NCI-H2029 (cell line): ENCODE measurements at places on chromosomes 12 and 14.

DNA sequence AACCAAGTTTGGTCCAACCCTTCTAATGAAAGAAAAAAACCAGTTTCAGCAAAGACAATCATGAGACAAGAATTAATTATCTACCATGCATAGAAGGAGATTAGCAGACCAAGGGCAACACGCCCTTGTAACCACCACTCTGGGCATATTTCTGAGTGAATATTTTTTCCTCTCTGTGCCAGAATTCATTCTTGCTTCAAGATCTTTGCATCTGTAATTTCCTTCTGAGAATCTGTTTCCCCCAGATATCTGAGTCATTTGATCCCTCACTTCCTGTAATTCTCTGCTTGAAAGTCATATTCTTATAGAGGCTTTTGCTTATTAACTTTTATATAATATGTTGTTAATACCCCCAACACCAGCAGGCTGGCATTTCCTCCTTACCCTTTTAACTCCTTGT, 243.7 kb downstream of the SLC16A7 start:
- no peak for DNase-seq

GRCh38 chr12:49352351-49352750, 5.7 kb downstream of the DNAJC22 start:
- DNase-seq, result no peak

DNA sequence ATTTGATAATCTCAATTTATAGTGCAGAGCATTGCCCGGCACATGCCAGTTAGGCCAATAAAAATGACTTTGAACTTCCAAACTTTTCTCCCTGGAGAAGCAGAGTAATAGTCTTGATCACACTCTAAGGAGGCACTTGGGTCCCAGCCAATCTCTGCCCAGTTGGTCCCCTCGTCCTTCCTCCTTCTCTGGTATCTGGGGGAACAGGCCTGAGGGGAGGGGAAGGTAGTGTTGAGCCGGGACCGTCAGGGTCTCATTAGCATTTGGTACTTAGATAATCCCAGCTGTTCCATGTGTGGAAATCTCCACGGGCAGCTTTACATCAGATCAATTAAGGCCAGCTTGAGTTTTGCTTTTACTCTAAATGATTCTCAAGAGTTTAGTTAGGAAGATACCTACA, 70.1 kb downstream of the ZNF641 start:
- no peak for DNase-seq

- DNase-seq, result no peak
These were observed 290.8 kb upstream of the NOVA1 start for GRCh38 chr14:26888592-26888991.

GRCh38 chr12:47343684-47344567, 264.2 kb upstream of the AMIGO2 start:
- DNase-seq, result no peak

DNA sequence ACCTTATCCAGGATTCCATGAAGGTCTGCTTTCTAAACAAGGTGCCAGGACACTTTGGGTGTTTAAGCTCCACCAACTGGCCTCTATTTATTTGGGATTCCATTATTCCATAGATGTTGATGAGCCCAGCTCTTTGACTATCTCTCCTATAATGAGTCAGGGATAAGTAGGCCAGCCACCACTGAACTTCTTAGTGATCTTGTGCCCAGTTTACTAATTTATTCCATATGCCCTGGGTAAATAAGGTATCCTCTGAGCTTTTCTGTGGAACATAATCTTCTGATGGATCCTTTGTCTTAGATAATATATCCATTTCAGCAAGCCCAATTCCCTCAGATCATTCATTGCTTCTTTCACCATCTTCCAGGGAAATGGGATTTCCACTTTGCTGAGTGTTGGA, 535.0 kb downstream of the FOXG1 start:
- DNase-seq, result no peak

DNA sequence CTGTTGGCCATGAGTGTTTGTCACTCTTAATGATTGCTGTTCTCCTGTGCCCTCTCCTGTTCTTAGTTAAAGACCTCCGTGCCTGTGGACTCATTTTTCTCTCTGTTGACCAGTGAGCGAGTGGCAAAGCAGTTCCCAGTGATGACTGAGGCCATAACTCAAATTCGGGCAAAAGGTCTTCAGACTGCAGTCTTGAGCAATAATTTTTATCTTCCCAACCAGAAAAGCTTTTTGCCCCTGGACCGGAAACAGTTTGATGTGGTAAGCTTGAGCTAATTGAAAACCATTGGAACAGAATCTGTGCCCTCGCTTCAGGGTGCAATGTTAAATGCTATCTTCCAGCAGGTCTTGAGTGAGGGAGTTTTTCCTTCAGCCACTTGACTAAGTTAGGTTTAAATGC, 19.8 kb downstream of the ACAD10 start:
- no peak for DNase-seq

- no peak for DNase-seq
These were observed 192.6 kb downstream of the SLC6A15 start for GRCh38 chr12:84719997-84720396.

DNA sequence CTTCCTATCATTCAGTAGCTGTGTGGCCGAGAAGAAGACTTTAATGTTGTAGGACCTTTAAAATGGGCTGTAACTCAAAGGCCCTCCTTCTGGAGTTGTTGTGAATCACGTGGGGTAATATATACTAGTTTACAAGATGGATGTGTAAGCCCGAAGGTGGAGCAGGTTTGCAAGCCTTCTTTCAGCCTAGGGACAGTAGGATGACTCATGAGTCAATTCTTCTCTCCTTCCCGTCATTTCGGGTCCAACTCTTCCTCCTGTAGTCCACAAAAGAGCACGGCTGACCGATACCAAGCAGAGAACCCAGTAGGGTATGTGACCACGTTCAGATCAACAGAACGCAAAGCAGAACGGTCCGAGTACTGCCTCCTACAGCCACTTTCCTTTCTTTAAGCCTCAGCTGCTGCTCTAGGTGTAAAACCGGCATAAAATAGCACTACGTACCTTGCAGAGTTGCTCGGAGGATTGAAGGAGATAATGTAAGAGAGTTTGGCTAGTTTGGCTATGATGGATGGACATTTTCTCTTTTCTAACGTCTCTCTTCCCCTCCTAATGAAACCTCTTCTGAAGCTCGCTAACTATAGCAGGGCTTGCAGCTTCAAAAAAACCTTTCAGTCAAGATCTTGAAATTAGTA, 1.3 kb upstream of the RASSF3 start:
- DNase-seq, result no peak

DNA sequence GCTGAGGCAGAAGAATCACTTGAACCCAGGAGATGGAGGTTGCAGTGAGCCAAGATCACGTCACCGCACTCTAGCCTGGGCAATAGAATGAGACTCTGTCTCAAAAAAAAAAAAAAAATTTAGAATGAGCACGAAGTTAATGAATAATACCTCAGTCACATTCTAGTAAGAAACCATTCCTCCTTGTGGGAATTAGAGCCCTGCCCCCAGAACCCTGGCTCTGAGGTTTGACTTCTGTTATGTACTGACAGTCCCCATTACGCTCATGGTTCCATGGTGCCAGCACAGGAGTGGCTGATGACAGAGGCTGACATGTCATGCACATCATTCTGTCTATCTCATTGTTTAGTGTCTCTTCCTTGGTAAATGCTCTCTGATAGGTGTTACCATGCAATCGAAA, 132.6 kb upstream of the FGD4 start:
- DNase-seq, result no peak

DNA sequence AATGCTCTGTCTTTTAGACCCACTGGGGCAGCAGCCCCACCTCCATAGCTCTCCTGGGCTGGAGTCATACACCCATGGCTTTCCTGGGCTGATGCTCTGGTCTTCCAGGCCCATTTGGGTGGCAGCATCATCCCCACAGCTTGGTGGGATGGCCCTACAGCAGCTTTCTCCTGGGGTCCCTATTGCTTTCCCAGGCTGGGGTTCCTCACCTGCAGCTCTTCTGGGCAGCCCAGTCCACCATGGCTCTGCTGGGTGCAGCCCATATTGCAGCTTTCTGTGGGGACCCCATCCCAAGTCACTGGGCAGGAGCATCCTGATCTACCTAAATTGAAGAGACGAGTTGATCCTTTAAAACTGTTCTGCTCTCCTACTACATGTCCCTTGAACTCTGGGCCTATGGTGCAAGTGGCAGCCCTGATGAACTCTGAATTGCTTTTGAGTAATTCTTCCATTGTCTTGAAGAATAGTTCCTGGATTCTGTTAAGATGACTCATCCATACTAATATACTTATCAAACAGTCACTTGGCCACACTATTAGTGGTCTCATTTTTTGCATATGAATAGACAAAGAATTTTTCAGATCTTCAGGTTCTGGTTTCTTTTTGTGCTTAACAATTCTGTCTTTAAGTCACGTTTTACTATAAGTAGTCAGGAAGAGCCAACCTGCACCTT, 390.1 kb downstream of the DPF3 start:
- no peak for DNase-seq

- DNase-seq, result no peak
These were observed 72.5 kb downstream of the TRAF3 start for GRCh38 chr14:102849526-102850379.
